ENCODE measurements at places on chromosomes 12 and 14. TPM values are rescaled to one million over a fixed set of nuclear protein-coding genes. Genes with fewer than 3 reads are reported as not detected.

ZNF605 gene
- total RNA-seq = 19.6 TPM

- no peak for DNase-seq
These were observed 449.6 kb upstream of the CCDC196 start for GRCh38 chr14:66036547-66036946.

RNF212B gene
- not detected for total RNA-seq

DNA sequence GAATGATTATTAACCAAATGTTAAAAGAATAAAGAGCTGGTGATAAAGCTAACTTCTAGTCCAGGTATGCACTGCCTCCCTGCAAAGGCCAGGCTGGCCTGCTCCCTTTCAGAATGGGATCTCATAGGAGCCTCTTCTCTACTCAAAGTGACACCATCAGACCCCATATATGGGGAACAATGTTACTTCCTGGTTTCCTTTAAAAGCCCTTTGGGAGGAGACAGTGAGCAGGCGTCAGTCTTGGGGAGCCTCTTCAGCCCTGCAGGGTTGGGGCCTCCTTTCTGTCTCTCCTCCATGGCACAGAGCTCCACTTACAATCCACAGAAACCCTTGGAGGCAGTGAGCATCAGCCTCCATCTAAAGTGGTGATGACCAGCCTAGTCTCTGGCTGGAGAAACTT, 17.3 kb upstream of the GPRC5A start:
- no peak for DNase-seq

DNA sequence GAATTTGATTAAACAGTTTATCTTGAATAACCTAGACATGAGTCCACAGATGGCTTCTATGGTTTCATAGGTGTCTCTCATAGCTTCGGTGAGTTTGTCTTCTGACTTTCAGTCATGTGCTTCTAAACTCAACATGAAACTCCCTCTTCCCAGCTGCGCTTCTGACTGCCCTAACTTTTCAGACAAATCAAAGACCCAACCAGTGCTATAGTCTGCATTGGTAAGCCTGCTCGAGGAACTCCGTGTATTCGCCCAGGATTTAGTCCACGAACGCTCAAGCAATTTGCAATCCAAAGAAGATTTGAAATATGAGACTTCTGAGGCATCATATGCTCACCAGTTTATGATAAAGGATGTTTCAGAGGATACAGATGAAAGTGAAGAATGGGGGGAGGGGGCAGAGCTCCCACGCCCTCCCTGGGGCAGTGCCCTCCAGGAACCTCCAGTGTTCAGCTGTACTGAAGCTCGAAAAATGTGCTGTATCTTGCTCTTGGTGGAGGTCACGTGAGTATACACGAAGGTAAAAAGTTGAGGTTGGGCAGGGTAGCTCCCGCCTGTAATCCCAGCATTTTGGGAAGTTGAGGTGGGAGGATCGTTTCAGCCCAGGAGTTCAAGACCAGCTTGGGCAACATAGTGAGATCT, 5.2 kb upstream of the RILPL2 start:
- DNase-seq = no peak

DNA sequence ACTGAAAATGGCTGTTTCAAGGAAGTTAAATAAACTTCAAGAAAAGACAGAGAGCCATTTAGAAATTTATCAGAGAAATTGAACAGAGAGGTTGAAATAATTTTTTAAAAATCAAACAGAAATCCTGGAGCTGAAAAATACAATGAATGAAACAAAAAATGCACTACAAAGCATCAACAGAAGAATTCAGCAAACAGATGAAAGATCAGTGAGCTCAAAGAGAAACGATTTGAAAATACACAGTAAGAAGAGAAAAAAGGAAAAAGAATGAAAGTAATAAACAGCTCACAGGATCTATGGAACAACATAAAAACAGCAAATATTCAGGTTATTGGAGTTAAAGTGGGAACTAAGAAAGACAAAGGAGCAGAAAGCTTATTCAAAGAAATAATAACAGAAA, 26.2 kb downstream of the COX16 start:
- no peak for DNase-seq

KRT78 gene
- not detected for total RNA-seq

DNA sequence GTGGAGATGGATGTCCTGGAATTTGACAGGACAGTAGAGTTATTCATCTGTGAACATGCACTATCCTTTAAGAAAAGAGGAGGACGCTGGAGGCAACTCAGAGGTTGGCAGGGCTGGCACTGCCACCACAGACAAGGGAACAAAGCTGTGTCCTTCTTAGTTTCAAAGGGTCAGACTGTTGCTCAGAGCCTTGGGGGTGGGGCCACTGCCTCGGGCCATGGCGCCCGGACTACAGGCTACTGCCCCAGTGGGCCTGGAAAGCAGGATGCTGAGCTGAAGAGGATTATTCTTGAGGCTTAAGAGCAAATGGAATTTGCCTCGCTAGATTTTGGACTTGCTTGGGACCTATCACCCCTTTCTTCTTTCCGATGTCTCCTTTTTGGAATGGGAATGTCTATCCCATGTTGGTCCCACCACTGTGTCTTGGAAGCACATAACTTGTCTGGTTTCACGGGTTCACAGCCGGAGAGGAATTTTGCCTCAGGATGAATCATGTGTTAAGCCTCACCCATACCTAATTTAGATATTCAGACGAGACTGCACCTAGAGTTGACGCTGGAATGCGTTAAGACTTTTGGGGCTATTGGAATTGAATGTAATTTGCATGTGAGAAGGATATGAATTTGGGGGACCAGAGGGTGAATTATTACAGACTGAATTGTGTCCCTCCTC, 114.8 kb upstream of the RFLNA start:
- no peak for DNase-seq

- peak; percentile 34 for DNase-seq
These were observed 40.1 kb downstream of the VWF start for GRCh38 chr12:6084261-6084968.

- no peak for DNase-seq
These were observed 28.0 kb upstream of the DHRS4 start for GRCh38 chr14:23925523-23926075.

DNA sequence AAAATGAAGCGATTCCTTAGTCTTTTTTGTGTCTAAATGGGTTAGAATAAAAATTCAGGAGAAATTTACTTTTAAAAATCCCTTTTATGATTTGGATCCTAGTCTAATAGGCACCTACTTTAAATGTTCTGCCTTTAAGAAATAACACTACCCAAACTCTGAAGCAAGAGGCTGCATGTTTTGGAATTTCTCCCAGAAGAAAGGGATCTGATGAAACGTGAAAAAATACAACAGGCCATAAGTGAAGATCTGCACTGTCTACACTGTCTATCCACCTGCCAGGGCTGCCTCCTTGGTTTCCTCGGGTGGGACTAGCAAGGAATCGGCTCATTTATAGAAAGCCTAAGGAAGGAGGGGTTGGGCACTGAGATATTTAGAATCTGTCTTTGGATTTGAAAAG, 22.1 kb downstream of the ACVR1B start:
- no peak for DNase-seq

DNA sequence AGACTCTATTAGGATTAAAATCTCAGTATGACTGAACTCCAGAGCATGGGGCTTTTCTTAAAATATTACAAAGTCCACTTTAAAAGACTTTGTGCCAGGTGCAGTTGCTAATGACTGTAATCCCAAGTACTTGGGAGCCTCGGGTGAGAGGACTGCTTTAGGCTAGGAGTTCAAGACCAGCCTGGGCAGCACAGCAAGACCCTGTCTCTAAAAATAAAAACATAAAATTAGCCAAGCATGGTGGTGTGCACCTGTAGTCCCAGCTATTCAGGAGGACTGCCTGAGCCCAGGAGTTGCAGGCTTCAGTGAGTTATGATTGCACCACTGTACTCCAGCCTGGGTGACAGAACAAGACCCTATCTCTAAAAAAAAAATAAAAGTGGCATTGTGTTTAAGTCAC, 33.2 kb downstream of the ATF7 start:
- no peak for DNase-seq

GRCh38 chr12:47353508-47353907, 273.7 kb upstream of the AMIGO2 start:
- no peak for DNase-seq

CEBPE gene
- total RNA-seq = not detected

- DNase-seq = no peak
These were observed 57.7 kb downstream of the ADGRD1 start for GRCh38 chr12:131011165-131012079.

GRCh38 chr12:124610021-124610612, 42.7 kb upstream of the NCOR2 start:
- DNase-seq = no peak

TFCP2 gene
- total RNA-seq = 28.5 TPM

DNA sequence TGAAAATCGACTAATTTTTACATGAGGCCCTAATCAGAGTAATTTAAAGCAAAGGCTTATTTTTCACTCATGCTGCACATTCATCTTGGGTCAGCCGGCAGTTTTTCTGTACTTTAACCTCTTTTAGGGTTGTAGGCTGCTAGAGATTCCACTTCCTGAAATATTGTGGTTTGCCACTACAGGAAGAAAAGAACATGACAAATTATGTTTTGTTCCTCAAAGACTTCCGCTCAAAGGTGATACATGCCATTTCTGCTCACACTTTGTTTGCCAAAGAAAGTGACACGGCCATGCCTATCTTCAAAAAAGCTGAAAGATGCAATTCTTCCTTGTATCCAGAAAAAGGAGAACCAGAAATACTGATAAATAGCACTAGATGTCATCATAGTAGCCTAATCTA, 183.4 kb upstream of the PPFIA2 start:
- no peak for DNase-seq

DNA sequence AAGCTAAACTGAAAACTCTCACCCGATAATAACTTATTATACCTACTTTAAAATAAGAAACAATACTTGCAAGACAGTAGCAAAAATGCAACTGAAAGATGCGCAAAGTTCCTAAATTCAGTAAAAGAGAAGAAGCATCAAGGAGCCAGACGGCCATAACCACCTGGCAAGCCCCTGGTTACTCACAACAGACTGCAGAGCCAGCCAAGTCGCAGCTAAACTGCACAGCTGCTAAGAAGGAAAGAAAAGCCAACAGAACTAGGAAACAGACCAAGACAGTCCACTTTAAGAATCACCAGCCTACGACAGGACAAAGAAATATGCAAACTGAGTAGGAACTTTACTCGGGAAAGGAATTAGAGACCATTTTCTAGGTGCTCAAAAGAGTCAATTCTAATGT, 127.9 kb downstream of the TMTC1 start:
- DNase-seq = no peak

DNA sequence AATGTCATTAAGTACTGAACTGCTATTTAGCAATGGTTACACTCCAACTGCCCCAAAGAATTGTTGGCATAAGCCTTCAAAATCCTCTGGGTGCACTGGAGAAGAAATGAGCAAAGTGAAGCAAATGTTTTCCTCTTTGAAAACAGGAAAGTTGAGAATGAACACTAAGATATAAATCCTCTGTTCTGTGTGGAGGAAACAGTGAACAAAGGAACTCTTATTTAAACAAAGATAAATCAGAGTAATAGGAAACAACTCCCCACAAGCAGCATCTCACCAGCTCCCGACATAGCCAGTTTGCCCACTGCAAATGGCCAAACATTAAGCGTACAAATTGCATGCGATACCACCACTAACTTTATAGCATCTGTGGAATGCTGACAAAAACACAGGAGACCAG, 54.0 kb downstream of the BCAT1 start:
- DNase-seq = no peak

DNA sequence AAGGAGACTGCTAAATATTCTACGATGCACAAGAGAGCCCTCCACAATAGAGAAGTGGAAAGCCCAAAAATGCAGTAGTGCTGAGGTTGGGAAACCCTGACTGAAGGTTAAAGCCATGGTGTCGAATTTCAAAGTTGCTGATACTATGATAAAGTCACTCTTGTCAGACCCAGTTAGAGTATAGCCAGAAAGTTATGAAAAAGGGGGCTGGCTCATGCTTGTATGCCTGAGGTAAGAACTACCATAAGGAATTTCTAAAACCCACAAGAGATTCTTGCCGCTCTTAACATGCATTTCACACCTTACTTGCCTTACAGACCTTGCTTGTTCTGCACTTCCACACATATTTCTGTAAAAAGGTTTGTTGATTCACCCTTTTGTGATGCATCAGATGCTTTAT, 184.6 kb downstream of the SLC6A15 start:
- DNase-seq = no peak

GRCh38 chr14:92877757-92878431, 45.1 kb upstream of the CHGA start:
- DNase-seq = no peak

- no peak for DNase-seq
These were observed 1431.0 kb downstream of the AACS start for GRCh38 chr12:126496201-126496600.

- no peak for DNase-seq
These were observed 383.3 kb downstream of the C12orf75 start for GRCh38 chr12:105713606-105714305.

DNA sequence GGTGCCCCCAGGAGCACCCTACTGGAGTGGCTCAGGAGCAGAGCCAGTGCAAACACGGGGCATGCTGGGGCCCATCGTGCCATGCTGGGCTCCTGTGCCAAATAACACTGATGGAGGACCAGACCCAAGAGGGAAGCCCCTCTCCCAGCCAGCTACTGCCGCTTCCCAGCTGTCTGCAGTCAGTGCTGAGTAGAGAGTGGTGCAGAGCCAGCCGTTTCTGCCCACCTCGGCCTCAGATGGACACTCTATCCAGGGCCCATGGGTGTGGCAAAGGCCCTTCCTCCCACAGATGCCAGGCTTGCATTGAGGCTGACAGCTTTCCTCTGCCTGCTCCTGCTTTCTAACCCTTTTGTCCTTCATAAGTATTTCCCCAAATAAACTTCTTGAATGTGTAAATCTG, 13.2 kb downstream of the CLBA1 start:
- DNase-seq = no peak

PIK3C2G gene
- not detected for total RNA-seq

SLC25A47 gene
- total RNA-seq = not detected

GRCh38 chr14:38080696-38081095, 127.0 kb upstream of the SSTR1 start:
- DNase-seq = no peak
